Hindlimb muscle (tissue), 1 donor: ENCODE measurements at places on chromosomes 5 and 9.

DNA sequence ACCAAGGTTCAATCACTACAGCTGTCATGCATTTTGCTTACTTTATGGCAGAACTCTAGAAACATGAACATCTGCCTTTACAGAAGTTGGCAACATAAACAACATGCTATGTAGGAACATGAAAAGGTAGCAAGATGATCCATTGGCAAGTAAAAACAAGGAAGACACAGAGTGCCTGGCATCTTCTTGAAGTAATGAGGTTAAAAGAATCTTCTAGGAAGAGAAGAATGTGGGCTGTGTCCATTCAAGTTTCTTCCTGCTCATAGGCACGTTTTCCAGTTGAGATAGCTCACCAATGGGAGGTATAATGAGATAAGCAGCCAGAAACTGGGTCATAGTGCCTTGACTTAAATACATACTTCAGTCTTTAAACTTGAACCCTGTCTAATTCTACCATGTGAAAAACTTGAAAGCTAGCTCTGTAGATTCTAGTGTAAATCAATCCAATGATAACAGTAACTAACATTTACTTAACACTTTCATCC, 109.4 kb upstream of the PRLR start:
- no peak for DNase-seq

GRCh38 chr5:17398866-17399835, 98.9 kb upstream of the TAF11L2 start:
- no peak for DNase-seq

DNA sequence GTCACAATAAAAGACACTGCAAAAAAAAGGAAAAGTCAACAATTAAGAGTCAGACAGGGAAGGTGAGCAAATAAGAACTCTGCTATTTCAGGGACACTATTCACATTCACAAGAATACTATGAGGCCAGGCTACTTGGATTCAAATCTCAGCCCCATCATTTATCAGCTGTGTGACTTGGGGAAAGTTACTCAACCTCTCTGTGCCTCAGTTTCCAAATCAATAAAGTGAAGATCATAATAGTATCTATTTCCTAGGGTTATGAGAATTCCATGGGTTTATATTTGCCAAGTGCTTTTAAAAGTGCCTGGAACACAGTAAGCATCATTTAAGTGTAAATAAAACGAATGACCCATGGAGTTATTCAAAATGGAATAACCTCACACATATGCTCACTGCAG, 56.4 kb downstream of the ALDH7A1 start:
- DNase-seq: no peak

GRCh38 chr5:135221696-135222095, 177.3 kb downstream of the MACROH2A1 start:
- DNase-seq: no peak

- DNase-seq: peak; percentile 45
These were observed 31.2 kb upstream of the TARS1 start for GRCh38 chr5:33409435-33410170.

- peak; percentile 13 for DNase-seq
These were observed 519 bp downstream of the ZER1 start for GRCh38 chr9:128771094-128771721.

DNA sequence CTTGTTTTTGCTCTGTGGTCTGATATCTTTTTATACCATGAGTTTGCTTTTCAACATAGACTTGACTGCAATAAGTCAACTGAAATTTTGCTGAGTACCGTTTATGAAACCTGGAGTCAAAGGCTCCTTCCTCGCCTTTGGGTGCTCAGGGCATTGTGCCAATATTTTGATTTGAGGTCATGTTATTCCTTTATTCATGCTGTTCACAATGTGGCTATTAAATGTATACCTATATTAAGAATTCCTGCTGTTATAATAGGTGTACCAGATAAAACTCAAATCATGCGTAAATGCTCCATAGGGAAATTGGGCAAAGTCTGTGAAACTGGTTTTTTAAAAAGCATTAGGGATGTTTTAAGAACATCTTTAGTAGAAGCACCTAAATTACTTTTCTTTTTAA, 334.0 kb upstream of the NUDT12 start:
- no peak for DNase-seq

GRCh38 chr5:139474890-139475791, 4.3 kb downstream of the SMIM33 start:
- no peak for DNase-seq

DNA sequence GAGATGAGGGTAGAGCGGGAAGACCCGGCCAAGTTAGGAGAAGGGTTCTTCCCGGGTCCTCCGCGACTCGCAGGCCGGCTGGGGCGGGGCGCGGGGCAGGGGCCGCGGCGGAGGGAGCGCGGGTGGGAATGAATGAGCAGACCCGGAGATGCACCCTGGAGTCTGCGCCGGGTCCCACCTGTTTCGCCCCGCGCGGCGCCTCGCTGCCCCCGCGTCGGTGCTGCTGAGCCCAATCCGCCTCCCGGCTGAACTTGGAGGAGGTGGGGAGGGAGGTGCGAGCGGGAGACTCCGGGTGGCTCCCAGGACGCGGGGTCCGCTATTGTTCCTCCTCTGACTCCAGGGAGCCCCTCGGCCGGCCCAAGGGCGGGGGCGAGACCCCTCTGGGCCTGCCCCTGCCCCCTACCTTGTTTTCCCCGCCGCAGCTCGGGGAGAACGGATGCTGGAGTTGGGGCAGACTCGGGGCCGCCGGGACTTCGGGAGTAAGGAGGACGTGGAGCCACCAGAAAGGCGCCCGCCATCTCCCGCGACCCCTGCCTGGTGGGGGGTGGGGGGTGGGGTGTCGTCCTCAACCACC, 659 bp downstream of the RAI14 start:
- peak; percentile 36 for DNase-seq

- DNase-seq: no peak
These were observed 830.4 kb downstream of the MAT2B start for GRCh38 chr5:164335837-164336236.

DNA sequence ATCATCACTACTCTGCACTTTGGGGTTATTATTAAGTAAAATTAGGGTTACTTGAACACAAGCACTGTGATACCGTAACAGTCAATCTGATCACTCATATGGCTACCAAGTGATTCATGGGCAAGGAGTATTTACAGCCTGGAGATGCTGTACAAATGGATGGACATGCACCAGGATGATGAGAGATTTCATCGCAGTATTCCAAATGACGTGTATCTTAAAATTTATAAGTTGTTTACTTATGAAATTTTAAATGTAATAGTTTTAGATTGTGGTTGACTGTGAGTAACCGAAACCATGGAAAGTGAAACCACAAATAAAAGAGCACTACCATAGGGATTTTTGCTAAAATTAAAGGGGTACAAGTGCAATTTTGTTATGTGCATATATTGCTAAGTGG, 462.2 kb upstream of the PTGER4 start:
- no peak for DNase-seq

- peak; percentile 74 for DNase-seq
These were observed 33.5 kb downstream of the MOCS2 start for GRCh38 chr5:53076014-53076583.

GRCh38 chr5:150245111-150245789, 44.3 kb downstream of the CAMK2A start:
- DNase-seq: peak; percentile 37

DNA sequence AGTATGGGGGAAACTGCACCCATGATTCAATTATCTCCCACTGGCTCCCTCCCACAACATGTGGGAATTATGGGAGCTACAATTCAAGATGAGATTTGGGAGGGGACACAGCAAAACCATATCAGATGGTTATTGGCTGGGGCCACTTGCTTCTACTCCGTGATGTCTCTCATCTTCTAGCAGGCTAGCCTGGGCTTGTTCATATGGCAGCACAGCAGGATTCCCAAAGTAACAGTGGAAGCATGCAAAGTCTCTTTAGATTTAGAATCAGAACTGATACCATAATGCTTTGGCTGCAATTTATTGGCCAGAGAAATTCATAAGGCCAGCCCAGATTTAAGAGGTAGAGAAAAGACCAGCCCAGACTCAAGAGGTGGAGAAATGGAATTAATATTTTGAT, 126.2 kb downstream of the PTTG1 start:
- DNase-seq: no peak

DNA sequence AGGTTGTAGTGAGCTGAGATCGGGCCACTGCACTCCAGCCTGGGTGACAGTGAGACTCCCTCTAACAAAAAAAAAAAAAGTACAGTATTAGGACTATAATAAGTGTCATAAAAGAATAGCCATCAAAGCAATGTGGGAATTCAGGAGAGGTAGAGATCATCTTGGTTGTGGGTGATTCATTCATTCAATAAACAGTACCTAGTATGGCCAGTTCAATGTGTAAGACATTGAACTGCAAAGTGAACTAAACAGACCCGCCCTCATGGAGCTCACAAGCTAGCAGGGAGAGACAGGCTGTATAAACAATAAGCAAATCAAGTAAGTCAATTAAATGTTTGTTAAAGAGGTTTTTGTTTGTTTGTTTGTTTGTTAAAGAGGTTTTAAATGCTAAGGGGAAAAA, 146.1 kb upstream of the RANBP3L start:
- DNase-seq: no peak

DNA sequence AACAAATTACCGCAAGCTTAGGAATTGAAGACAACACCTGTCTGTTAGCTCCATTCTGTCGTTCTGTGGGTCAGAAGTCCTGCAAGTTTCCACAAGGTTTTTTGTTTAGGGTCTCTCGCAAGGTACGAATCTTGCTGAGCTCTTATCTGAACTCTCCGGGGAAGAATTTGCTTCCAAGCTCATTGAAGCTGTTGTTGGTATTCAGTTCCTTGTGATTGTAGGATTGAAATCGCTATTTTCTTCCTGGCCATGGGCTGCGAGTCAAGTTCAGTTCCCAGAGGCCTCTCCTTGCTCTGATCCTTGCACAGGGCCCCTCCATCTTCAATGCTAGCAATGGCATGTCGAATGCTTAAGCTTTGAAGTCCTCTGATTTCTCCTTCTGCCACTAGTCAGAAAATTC, 53.5 kb upstream of the CNTLN start:
- DNase-seq: no peak

GRCh38 chr5:150246835-150247234, 42.7 kb downstream of the CAMK2A start:
- DNase-seq: no peak

DNA sequence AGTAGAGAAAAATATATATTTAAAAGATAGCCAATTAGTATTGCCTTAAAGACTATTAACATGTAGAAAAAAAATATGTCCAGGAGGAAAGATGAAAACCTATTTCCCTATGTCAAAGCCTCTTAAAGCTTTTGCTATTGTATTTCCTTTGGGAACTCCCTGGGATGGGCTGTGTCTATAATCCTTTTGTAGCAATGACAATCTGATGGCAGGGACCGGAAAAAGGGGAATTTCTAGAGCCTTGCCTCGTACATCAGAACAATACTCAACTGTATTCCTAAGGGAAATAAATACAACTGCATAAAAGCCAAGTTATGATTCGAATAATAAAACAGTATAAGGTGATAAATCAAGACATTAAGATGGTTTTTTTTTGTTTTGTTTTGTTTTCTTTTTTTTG, 257.3 kb downstream of the MLLT3 start:
- DNase-seq: no peak

DNA sequence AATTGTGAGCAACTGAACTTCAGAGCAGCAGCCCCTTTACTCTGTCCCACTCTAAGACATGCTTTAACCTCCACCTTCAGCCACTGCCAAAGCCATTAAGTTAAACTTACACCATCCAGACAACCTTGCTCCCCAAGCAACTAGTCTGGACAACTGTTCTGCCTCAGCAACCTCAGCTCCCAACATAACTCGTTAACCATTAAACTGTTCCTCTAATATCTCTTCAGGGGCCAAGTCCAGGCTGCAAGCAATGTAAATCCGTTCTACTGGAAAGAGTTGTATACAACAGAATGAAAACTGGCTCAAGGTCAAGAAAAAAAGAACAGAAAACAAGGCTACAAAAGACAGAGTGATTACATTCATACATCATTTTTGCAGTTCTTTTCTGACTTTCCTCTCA, 131.7 kb upstream of the TARS1 start:
- no peak for DNase-seq

DNA sequence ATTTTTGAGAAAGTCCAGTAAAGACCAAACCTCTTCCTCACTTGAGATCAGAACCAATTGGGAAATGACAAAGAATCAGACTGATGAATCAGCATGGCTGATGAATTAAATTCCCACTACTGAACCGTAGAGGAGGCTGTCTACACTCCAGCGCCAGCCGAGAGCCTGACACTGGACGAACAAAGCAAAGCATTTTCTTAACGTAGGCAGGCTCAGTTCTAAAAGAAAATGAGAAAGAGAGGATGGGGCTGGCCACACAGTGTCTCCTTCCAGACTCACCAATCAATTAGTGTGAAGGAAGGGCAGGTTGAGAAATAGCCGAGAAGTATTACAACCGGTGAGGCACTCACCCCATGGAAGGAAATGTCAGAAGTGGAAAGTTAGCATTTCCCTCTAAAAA, 49.4 kb downstream of the ITGA1 start:
- no peak for DNase-seq

DNA sequence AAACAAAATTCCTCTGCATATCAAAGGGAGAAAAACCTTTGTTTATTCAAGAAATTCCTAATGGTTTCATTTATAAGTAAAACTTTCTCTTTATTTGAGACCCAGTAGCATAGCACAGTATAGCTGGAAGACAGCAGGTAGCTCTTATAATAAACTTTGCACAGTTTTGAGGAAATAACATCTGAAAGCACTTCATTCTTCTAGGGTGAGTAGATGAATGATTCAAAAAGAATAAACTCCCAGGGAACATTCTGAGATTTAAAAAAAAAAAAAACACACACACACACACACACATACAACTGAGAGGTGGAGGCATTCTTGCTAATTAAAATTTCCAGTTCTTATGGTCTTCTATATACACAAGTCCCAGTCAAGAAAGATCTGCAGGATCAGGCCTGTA, 197.3 kb downstream of the BNC2 start:
- no peak for DNase-seq

DNA sequence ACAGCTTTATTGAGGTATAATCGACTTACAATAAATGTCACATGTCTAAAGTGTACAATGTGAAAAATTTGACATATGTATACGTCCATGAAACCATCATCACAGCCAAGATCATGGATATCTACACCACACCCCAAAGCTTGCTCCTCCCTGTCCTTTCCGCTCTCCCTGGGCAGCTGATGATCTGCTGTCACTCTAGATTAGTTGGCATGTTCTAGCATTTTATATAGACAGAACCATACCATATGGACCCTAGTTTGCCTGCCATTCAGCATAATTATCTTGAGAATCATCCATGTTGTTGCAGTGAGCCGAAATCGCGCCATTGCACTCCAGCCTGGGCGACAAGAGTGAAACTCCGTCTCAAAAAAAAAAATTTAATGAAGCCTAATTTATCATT, 42.5 kb downstream of the ERGIC1 start:
- no peak for DNase-seq

DNA sequence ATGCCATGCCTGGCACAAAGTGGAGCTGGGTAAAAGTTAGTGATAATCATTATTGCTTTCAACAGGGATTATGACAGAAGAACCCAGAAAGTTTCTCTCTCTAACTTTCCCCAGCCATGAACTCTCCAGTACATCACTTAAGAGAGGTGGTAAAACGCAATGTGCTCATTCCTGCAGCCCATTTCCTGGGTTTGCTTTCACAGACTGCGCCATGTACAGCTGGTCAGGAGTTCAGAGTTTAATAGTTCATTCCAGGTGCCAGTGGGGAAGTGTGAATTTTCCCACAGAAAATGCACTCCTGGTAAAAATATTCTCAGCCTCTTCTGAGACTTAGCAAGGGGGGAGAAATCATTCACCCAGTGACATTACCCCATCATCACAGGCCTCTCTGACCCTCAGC, 35.5 kb downstream of the ADAM19 start:
- no peak for DNase-seq
